H9 (cell line): ENCODE measurements at places on chromosomes 16 and 17. TPM values are rescaled to one million over a fixed set of nuclear protein-coding genes. Genes with fewer than 3 reads are reported as not detected.
A peak's percentile ranks its signal among the peaks of the same experiment; 100 is the strongest.

Gene FSCN2
- 1.0 and 1.6 TPM in 2 replicates for total RNA-seq

Gene CA7
- 0.55 and 0.81 TPM in 2 replicates for total RNA-seq

Gene NACA2
- total RNA-seq, result not detected in 2 replicates

Gene GCGR
- total RNA-seq, result 0.24 and 0.26 TPM in 2 replicates

Gene DPEP3
- total RNA-seq, result 0.59 and 0.68 TPM in 2 replicates

DNA sequence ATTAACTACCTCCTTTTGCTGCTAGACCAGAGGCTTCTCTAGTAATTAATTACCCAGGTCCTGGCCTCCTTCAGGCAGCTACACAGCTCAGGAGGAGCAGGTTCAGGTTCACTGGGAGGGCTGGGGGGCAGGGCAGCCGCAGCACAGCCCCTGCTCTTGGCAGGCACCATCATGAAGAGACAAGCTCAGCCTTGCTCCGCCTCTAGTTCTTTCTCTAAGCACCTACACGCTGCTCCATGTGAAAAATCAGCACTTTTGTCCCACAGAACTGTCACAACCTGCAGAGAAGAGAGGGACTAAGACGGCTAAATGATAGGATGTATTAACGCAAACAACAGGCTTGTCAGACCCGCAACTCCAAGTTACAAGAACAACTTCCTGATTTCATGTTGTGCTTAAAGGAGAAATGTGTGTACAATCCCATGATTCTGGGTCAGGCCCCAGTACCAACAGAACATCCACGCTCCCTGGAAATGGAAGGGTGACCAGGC is 53.4 kb downstream of the GRB2 start:
- H3K4me1 ChIP-seq, result peaks cover 20% of the 10 kb centered on the region; the same call in 1 of the 2 replicates
- DNase-seq, result peak; percentile 83
- H3K27me3 ChIP-seq, result no peaks in the 10 kb centered on the region
- peak overlapping the region; percentile 51 for H3K27ac ChIP-seq
- H3K36me3 ChIP-seq, result peaks cover 18% of the 10 kb centered on the region

DNA sequence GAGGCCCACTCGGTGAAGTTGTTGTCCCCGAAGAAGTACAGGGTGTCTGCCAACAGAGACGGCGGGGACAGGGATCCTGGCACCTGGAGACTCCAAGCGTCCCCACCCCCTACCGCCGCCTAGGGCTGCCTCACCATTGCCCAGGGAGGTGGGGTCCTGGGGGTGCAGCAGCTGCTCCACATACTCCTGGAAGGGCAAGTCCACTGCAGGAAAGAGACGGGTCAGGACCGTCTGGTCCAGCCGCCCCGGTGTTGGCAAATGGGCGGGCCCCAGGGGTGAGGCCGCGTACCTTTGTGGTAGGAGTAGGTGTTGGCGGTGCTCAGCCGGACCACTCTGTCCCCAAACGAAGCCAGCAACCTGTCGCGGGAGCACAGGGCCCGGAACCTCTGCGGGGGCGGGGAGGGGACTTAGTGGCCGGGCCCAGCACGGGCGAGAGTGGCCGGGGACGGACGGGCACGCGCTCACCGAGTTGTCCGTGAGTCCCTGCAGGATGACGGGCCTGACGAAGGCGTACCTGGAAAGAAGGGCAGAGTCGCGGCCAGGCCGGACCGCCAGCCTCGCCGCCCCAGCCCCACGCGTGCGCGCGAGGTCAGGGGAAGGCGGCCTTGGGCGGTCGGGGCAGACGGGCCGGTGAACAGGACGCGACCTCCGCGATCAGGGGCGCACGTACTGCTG is 601 bp downstream of the JMJD8 start:
- DNase-seq, result no peak
- H3K27ac ChIP-seq, result no peak overlapping the region
- peaks cover 47% of the 10 kb centered on the region for H3K36me3 ChIP-seq
- no peaks in the 10 kb centered on the region for H3K27me3 ChIP-seq

- H3K4me3 ChIP-seq, result no peak overlapping the region
- peaks cover 5% of the 10 kb centered on the region for H3K36me3 ChIP-seq
- no peaks in the 10 kb centered on the region for H3K27me3 ChIP-seq
- H3K27ac ChIP-seq, result no peak overlapping the region
Measured at GRCh38 chr16:8966817-8967131, 3.1 kb upstream of the USP7 start.

- no peak for DNase-seq
- no peaks in the 10 kb centered on the region; the same call in 1 of the 2 replicates for H3K4me1 ChIP-seq
- H3K36me3 ChIP-seq, result no peaks in the 10 kb centered on the region
- no peak overlapping the region for H3K27ac ChIP-seq
Measured at GRCh38 chr16:80554033-80554432, 13.2 kb downstream of the DYNLRB2 start.

DNA sequence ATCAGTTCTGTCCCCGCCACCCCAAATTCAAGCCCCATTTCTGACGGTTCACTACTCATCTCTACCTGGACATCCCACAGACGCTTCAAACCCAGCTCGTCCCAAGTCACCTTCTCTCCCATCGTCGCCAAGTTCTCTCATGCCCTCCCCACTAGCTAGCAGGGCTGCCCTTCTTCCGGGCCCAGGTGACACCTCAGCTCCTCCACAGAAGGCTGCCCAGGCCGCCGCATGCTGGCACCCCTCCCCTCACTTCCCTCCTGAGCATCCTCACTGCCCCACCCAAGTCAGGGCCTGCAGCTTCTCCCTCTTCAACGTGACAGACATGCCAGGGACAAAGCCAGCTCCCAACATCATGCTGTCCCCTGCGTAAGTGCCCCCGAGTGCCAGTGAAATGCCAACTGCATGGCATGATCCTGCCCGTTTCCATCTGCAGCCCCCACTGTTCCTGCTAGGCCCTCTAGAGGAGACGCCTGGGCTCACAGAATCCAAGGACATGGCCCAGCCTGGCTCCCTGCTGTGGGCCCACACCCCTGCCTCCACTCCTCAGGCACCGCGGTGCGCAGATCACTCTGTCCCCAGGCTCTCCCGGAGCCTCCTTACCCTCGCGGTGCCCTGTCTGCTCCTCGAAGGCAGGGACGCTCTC is 5.9 kb downstream of the CYB561 start:
- no peaks in the 10 kb centered on the region; the same call in 1 of the 2 replicates for H3K4me1 ChIP-seq
- H3K4me3 ChIP-seq, result no peak overlapping the region
- H3K36me3 ChIP-seq, result peaks cover 2% of the 10 kb centered on the region; the same call in 2 of the 3 replicates
- H3K27me3 ChIP-seq, result no peaks in the 10 kb centered on the region; the same call in 1 of the 2 replicates
- no peak overlapping the region for H3K27ac ChIP-seq
- DNase-seq, result no peak

DNA sequence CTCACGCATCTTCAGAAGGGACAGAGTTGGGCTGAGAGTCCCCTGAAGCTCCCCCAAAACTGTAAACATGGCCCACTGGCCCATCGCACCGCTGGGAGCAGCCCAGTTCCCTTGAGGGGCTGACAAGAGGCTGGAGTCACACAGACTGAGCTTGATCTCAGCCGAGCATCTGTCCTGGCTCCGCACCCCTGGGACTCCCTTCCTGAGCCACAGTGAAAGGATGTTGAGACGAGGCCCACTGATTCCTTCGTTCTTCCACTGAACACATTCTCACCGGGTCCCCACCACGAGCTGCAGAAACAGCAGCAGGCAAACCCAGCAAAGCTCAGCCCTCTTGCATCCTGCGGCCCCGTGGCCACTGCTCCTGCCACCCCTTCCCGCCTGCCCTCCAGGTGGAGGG is 145.9 kb upstream of the CIBAR2 start:
- H3K36me3 ChIP-seq, result no peaks in the 10 kb centered on the region
- no peak overlapping the region for H3K4me3 ChIP-seq
- no peak overlapping the region for H3K27ac ChIP-seq
- no peak for DNase-seq
- H3K4me1 ChIP-seq, result no peaks in the 10 kb centered on the region
- H3K27me3 ChIP-seq, result no peaks in the 10 kb centered on the region

DNA sequence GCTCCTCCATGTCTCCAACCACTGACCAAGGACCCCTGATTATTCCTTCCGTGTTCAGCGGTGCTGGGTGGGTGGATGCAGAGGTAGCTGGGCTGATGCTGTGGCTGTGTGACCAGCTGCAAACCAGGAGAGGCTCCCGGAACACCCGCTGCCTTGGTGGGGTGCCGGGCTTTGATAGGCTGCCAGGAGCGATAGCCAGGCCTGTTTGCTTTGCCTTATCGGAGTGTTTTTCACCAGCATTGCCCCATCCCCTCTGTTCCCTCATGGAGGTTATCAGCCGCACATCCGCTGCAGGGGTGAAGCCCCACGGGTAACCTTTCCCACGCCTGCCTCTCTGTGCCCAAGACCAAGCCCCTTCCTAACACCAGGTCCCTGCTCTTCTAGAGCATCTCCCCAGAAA is 354.3 kb downstream of the C16orf95 start:
- H3K27me3 ChIP-seq, result no peaks in the 10 kb centered on the region
- H3K4me3 ChIP-seq, result no peak overlapping the region
- H3K36me3 ChIP-seq, result no peaks in the 10 kb centered on the region

DNA sequence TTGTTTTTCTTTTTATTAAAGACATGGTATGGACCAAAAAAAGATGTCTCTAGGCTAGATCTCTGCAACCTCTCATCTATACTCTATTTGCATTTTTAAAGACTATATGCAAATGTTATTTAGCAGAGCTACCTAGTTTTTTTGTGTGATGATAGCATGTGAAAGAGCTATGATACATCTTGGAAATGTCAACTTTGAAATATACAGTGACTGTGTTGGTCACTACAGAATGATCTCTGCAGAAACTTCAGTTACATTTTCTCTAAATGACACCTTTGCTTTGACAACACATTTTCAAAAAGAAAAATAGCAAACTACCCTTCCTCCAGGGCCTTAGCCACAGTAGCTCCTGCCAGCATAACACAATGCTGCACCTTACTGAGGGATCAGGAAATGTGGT is 86.6 kb downstream of the PRKCB start:
- no peak for DNase-seq
- H3K4me3 ChIP-seq, result no peak overlapping the region
- H3K4me1 ChIP-seq, result no peaks in the 10 kb centered on the region; the same call in 1 of the 2 replicates
- H3K27me3 ChIP-seq, result no peaks in the 10 kb centered on the region

DNA sequence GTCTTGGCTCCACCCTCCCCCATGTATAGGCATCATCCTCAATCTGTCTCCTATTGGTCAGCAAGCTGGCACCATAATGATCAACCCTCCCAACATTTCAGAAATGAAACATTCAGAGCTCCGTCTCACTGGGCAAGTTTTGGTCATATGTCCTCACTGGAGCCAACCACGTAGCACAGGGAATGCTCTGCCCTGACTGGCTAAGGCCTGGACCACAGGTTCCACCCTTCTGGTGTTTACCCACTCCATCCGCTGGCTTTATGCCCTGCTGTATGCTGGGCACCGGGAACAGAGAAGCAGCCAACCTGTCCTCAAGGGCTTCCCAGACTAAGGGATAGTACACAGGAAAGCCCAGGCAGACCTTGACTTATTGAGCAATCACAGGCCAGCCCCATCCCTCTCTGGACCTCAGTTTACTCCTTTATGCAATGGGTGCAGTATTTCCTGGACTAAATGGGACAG is 20.5 kb downstream of the MYO15A start:
- H3K27me3 ChIP-seq, result no peaks in the 10 kb centered on the region
- H3K36me3 ChIP-seq, result no peaks in the 10 kb centered on the region
- no peak for DNase-seq

DNA sequence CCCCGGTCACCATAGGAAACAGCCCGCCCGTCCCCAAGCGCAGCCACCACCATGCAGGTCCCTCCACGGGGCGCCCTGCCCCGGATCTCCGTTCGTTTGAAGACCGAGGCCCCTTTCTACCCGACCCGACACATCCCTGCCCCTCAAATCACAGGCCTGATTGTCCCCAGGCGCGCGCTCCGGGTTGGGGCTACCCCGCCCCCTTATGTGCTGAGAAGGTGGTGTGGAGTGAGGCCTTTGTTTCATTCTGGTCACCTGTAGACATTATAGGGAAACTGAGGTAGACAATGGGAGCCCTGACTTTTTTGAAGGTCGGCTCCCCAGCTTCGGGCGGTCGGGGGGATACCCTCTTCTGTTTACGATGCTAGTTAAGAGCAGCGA is 763 bp upstream of the ACTG1 start:
- H3K4me3 ChIP-seq, result peak overlapping the region; percentile 68
- DNase-seq, result peak; percentile 90
- no peak overlapping the region for H3K27ac ChIP-seq
- peaks cover 39% of the 10 kb centered on the region for H3K36me3 ChIP-seq
- H3K4me1 ChIP-seq, result peaks cover 3% of the 10 kb centered on the region; the same call in 1 of the 2 replicates

- DNase-seq, result peak; percentile 61
- no peak overlapping the region for H3K27ac ChIP-seq
- H3K4me3 ChIP-seq, result peak overlapping the region; percentile 83
- no peaks in the 10 kb centered on the region for H3K27me3 ChIP-seq
- H3K36me3 ChIP-seq, result peaks cover 33% of the 10 kb centered on the region
- no peaks in the 10 kb centered on the region for H3K4me1 ChIP-seq
Measured at GRCh38 chr16:88812513-88813268, 963 bp upstream of the APRT start.

DNA sequence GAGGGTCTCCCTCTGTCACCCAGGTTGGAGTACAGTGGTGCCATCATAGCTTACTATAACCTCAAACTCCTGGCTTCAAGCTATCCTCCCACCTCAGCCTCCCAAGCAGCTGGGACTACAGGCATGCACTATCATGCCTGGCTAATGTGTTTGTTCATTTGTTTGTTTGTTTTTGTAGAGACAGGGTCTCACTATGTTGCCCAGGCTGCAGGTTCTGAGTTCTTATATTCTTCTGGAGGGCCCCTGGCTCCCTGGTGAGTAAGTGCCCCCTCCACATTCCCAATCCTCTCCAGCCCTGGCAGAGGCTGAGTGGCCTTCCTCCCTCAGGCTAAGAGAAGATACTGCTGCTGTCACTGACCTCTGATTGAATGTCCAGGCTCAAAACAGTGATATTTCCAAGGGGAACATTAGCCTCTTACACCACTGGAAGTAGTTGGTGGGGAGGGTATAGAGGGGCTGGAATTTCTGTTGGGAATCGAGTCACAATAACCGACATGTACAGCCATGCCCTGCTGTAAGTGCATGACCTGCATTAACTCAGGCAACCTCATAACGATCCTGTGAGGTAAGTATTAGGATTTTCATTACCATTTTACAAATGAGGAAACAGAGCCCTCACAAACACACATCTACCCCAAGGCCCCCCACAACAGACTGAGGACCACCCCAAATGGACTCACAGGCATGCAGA is 2.7 kb upstream of the ETV4 start:
- H3K4me3 ChIP-seq, result no peak overlapping the region
- H3K27ac ChIP-seq, result no peak overlapping the region
- H3K36me3 ChIP-seq, result peaks cover 3% of the 10 kb centered on the region; the same call in 2 of the 3 replicates
- peaks cover 12% of the 10 kb centered on the region; the same call in 1 of the 2 replicates for H3K4me1 ChIP-seq
- DNase-seq, result no peak

- H3K4me3 ChIP-seq, result no peak overlapping the region
- no peak for DNase-seq
- no peaks in the 10 kb centered on the region for H3K36me3 ChIP-seq
- no peaks in the 10 kb centered on the region; the same call in 1 of the 2 replicates for H3K4me1 ChIP-seq
- H3K27ac ChIP-seq, result no peak overlapping the region
Measured at GRCh38 chr16:61944004-61944403, 92.2 kb downstream of the CDH8 start.

DNA sequence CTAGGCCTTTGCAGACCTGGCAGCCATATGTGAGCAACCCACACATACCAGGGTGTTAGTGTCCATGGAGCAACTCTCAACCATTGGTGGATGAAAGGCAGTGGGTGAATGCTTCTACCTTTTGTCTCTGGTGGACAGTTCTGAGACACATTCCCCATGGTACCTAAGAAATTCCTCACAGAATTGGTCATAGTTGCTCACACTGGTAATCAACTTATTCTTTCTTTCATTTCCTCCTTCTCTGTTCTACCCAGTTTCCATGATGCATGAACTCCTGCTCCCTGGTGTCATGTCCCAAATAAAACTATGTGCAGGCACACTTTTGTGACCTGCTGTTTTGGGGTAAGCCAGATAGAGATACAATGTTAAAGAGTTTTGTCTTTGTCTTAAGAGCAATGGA is 33.2 kb upstream of the MPHOSPH6 start:
- no peak for DNase-seq
- H3K27ac ChIP-seq, result no peak overlapping the region
- H3K36me3 ChIP-seq, result no peaks in the 10 kb centered on the region
- no peak overlapping the region for H3K4me3 ChIP-seq
- no peaks in the 10 kb centered on the region for H3K27me3 ChIP-seq
